Activated CD4-positive, alpha-beta memory T cell treated with anti-CD3 and anti-CD28 coated beads for 36 hours (primary cell): ENCODE measurements at places on chromosomes 4 and X. TPM values are rescaled to one million over a fixed set of nuclear protein-coding genes. Genes with fewer than 3 reads are reported as not detected.

GRCh38 chr4:15610855-15611254 is 44.3 kb downstream of the FBXL5 start:
- no peak for DNase-seq

GRCh38 chr4:30269850-30270249 is 450.3 kb upstream of the PCDH7 start:
- DNase-seq, result no peak

- no peak for DNase-seq
Observed at GRCh38 chrX:49237060-49237459, 1.8 kb downstream of the CCDC22 start.

- no peak for DNase-seq
Observed at GRCh38 chr4:184826691-184827270, 1.0 kb upstream of the ACSL1 start.

DNA sequence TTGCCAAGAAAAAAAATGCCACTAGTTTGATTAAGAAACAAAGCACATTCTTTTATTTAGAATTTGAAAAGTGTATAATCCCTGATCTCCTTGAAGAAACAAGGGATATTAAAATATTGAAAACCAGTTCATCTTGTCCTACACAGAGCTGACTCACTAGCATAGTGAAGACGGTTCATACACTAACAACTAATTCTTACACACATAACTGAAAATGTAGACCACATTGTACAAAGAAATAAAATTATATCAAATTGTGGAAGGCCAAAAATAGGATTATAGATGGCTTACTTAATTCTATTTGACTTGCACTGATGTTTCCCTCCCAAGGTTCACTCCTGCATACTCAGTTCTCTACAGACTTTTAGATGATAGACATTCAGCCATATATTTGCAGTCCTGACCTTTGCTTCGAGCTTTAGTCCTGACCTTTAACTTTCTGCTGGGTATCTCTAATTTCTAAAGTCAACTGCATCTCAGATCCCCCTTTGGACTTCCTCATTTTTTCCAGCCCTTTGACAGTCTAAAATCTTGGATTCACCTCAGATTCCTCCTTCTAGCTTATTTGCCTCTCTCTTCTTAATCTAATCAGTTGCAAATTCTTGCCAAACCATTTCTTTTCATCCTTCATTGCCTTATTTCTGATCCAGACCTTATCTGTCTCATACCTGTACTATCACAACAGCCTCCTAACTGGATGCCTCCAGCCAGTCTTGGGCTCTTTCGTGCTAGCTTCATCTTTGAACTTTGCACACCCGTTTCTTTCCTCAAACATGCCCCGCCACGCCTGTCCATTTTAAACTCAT is 4.5 kb upstream of the WWC2 start:
- no peak for DNase-seq

DNA sequence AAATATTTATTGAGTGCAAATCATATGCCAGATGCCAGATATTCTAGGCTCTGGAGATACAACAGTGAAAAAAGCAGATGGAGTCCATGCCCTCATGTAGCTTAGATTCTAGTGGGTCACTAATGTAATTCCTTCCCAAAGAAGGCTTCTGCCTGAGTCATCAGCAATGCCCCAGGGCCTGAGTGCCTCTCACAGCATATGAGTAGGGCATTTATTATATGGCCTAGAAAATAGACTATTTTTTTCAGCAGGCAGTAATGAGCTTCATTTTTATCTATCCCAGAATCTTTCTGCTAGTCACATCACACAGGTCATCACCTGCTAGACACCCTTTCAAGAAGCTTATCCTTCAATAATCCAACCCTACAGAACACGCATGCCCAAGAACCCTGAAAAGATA is 22.3 kb downstream of the TMEM31 start:
- no peak for DNase-seq

The TEX13B gene
- total RNA-seq, result not detected

The MAOB gene
- total RNA-seq, result 0.19 TPM

The SOX3 gene
- total RNA-seq, result not detected
